BJ (cell line): ENCODE measurements at places on chromosomes 5 and 9. TPM values are rescaled to one million over a fixed set of nuclear protein-coding genes. Genes with fewer than 3 reads are reported as not detected.

- DNase-seq: no peak
These were observed 32.2 kb downstream of the NMUR2 start for GRCh38 chr5:152372875-152373274.

GRCh38 chr5:157842787-157843186 lies 16.2 kb downstream of the CLINT1 start:
- no peak for DNase-seq

DNA sequence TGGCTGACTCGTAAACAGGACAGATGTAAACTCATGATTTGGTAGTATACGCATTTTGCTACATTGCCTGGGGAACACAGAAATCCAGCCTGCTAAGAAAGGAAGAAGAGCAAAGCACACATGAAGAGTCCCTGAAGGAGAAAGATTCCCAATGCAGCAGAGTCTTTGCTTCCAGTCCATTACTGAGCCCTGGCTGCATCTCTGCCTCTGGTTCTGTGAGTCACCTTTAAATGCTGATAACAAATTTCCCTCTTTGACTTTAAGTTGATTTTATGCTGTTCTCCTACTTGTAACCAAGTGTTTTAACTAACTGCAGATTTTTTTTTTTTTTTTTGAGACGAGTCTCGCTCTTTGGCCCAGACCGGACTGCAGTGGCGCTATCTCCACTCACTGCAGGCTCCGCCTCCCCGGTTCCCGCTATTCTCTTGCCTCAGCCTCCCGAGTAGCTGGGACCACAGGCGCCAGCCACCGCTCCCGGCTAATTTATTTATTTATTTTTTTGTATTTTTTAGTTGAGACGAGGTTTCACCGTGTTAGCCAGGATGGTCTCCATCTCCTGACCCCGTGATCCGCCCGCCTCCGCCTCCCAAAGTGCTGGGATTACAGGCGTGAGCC lies 8.5 kb upstream of the PRXL2C start:
- DNase-seq: no peak

TIMD4 gene
- polyA plus RNA-seq: not detected in 2 replicates

DNA sequence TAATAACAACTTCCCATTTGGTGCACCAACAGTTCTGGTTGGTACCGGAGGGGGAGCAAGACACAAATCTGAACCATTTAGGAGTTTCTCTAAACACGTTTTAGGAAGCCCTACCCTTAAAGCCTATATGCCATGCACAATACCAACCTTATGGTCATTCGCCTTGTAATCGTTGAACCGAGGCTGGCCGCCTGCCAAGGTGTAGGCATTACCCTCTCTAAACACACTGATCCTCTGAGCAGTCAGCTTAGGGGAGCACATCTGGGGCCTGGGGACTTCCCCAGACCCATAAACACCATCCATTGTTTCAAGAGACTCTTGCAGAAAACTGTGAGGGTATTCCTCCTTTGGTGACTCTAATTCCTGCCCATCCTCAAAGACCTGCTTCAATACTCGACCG lies 328 bp downstream of the GRXCR2 start:
- no peak for DNase-seq

C7 gene
- polyA plus RNA-seq: 0.28 and 0.31 TPM in 2 replicates

SPINK4 gene
- polyA plus RNA-seq: not detected in 2 replicates

GRCh38 chr9:97501177-97501971 lies at the start of gene TMOD1:
TMOD1 (plus strand) TSS chr9:97501666; CDS start chr9:97524189, 22,523 bp downstream.
- DNase-seq: no peak
